HAP-1 (cell line): ENCODE measurements at places on chromosomes 5 and 9.

DNA sequence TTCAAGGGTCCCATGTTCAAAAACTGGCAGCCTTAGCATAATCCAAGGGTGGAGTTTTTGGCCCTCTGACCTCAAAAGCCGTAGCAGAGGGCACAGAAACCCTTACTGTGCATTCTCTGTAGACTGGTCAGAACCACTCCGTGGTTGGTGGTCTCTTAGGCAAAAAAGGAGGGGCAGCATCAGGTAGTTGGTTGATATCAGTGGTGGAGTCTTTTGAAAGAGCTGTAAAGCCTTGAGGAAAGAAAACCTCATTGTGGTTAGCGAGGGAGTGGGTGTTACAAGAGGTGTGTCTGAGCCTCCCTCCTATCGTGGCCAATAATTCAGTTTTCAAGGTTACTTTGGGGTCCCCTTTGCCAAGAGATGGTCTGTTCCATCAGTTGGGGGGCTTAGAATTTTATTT, 40.9 kb downstream of the ARHGEF28 start:
- no peak for DNase-seq

DNA sequence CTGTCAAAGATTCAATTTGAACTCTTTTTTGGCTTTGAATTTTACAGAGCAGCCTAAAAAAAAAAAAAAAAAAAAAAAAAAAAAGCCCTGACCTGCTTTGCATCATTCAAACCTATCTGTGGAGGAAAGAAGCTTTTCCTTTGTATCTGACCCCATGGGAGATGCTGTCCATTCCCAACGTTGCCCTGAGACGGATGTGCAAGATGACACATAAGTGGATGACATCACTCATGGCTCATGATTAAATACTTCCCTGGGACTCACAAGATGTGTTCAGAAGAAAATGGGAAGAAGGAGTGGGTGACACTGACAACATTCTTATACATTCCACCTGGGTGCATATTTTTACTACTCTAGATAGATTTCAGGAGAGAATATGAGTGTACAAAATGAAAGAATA, 245.7 kb upstream of the ELAVL2 start:
- no peak for DNase-seq

DNA sequence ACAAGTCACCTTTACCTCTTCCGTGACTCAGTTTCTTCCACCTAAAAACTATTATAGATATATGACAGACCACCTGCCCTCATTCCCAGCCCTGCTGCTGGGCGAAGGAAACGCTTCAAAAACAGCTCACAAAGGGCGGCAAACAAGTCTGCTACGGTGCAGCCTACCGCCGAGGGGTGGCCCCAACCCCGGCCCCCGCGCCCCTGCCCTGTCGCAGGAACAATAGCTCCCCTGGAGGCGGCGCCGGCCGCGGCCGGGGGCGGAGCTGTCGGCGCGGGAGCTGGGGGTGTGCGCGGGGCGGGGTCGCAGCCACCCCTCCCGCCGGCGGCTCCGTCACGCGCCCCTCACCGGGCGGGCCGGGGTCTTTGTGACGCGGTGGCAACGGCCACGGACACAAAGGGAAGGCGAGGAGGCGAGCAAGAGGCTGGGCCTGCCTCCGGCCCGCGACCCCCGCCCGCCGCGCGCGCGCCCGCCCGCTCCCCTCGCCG, at the start of gene TMEFF1:
Gene TMEFF1 (plus strand): TSS at position 362 of the 488 bp plus-strand sequence. CDS start 396 bp downstream, outside the sequence.
- DNase-seq = peak; percentile 51

DNA sequence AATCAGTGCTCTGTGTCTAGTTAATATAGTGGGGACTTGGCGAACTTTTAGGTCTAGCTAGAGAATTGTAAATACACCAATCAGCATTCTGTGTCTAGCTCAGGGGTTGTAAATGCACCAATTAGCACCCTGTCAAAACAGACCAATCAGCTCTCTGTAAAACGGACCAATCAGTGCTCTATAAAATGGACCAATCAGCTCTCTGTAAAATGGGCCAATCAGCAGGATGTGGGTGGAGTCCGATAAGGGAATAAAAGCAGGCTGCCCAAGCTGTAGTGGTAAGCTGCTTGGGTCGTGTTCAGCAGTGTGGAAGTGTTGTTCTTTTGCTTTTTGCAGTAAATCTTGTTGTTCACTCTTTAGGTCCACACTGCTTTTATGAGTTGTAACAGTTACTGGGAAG, 3.6 kb upstream of the OTULINL start:
- no peak for DNase-seq

DNA sequence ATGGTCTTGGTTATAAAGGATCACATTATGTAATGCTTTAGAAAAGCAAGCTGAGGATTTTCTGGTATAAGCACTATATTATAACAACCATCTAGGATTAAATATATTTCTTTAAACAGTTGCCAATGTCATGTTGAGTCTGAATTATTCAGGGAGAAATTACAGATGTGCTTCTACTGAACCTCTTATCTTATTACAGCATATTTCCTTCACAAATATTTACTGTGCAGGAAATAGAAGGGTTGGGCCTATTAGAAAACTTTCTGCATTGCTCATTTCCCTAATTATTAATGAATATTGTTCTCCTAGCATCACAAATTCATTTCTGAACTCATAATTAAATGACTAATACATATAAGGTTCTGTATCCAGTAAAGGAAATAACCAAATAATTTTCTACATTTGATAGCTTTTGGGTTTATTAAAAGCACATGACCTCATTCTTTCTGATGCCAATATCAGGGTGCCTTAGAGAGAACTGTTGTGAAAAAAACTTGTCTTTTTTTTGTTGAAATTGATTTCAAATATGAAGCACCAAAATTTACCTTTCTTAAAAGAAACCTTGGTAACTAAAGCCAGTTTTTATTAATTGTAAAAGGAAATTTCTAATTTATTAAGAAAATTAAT, 476.8 kb upstream of the PTGER4 start:
- DNase-seq = no peak

- DNase-seq = peak; percentile 16
These were observed 59.1 kb downstream of the TNFSF15 start for GRCh38 chr9:114746591-114747346.

GRCh38 chr5:19519448-19519847, 468.6 kb downstream of the CDH18 start:
- DNase-seq = no peak

- DNase-seq = no peak
These were observed 49.4 kb downstream of the KCNIP1 start for GRCh38 chr5:170553218-170553617.

DNA sequence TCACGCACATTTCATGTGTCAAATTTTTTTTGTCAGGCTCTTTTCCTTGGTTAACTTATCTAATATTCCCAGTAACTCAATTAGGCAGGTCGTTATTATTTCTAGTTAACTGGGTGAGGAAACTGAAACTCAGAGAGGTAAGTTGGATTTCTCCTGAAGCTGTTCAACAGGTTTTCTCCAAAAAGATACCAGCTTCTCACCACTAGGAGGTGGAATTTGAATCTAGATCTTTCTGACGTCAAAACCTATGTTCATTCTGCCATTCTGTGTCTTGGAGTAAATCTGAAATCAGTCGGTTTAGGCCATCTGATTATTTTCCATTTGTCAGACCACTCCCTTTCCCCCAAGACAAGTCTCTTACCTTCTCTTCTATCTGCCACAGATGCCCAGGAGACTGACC, 572.9 kb downstream of the ACTL7B start:
- DNase-seq = no peak

GRCh38 chr5:33808699-33809098, 83.1 kb downstream of the ADAMTS12 start:
- DNase-seq = no peak

GRCh38 chr5:60210810-60211209, 317.3 kb upstream of the PDE4D start:
- DNase-seq = no peak

- DNase-seq = no peak
These were observed 28.1 kb downstream of the ZNF608 start for GRCh38 chr5:124718380-124718789.

GRCh38 chr9:113636693-113637092, 173.2 kb downstream of the RGS3 start:
- DNase-seq = no peak

DNA sequence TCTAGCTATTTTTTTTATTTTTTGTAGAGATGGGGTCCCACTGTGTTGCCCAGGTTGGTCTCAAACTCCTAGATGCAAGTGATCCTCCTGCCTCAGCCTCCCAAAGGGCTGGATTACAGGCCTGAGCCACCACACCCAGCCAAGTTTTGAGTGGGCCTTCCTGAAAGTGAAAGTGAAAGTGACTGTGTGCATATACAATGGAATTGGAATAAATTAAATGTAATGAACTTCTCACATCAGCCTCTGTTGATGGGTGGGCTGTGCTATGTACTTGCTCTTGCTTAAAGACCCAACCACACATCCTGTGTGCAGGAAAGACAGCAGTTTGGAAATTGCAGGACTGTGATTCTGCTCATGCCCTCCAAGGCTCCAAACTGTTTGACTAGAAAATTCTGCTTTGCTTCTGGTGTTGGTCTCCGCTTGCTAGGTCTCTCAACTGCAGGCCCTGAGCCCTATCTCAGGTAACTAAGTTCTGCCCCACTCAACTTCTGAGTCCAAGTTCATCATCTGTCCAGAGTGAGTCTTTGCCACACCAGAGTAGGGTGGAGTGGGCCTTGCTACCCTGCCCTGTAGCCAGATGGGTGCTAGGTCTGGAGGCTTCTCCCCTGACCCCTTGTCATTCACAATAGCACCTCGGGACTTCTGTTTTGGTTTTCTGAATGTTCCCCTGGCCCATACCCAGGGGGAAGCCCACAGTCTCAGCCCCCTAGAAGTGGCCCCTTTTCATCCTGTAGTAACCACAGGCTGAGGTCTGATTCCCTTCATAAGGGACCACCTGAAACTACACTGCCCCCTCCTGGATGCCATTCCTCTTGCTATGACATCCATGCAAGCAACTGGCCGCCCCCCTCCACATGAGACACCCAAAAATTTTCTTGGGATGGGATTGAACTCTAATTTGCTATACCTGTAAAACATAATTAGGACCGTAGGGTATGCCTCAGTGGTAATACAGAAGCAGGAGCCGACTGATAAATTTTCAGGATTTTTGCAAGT, 36.5 kb upstream of the RAD23B start:
- DNase-seq = no peak

DNA sequence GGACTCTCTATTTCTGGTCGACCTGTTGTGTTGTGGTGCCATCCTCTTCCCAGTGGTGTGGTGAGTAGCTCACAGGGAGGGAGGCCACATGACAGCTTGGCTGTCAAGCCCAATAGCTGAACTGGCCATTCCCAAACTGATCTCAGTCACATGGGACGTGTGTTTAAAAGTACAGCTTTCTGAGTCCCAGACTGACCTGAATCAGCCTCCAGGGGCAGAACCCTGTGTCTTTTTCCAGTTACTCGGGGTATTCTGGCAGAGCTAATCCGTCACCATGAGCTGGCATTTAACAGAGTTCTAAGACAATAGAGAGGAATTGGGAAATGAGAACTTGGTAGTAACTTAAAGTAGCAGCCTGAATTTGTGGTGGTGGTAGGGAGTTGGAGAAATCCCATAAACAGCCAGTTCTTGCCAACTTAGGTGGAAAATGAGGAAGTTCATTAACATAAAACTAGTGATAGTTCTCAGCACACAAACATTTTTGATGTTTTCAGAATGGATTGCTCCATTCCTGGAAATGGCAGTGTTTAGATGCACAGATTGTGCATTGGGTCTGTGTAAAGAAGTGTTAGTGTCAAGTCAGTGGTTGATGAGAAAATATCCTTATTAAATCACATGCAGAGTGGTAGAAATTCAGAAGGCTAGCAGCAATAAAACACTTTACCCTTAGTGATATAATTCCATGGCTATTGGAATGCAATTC, 50.9 kb downstream of the GPR107 start:
- DNase-seq = no peak

DNA sequence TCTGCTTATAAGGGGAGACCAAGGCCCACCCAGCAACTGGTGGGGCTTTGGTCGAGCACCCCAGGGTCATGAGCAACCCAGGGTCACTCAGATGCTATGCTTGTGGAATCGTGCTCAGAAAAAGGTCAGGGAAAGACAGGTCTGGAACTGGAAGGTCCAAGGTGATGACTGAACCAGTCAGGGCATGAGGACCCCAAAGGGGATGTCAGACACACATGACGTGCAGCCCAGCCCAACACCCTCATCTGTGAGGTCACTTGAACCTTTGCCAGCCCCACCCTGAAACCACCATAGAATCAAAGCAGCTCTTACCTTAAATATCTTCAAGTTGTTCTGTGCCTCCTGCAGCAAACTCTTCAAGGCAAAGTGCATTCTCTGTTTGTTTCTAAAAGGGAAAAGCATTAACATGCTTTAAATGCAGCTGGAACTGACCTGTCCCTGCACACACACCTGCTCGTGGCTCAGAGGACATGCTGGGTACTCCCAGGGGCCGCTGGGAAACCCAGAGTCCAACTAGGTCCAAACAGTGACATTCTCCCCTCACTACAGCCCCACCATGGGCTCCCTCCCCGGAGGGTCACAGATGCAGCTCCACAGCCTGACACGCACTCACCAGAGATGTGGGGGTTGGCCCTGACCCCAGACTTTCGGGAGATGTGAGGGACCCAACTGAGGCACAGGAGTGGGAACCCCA, 29.4 kb downstream of the IPPK start:
- DNase-seq = no peak

GRCh38 chr5:69024241-69024651, 69.6 kb upstream of the SLC30A5 start:
- peak; percentile 57 for DNase-seq

DNA sequence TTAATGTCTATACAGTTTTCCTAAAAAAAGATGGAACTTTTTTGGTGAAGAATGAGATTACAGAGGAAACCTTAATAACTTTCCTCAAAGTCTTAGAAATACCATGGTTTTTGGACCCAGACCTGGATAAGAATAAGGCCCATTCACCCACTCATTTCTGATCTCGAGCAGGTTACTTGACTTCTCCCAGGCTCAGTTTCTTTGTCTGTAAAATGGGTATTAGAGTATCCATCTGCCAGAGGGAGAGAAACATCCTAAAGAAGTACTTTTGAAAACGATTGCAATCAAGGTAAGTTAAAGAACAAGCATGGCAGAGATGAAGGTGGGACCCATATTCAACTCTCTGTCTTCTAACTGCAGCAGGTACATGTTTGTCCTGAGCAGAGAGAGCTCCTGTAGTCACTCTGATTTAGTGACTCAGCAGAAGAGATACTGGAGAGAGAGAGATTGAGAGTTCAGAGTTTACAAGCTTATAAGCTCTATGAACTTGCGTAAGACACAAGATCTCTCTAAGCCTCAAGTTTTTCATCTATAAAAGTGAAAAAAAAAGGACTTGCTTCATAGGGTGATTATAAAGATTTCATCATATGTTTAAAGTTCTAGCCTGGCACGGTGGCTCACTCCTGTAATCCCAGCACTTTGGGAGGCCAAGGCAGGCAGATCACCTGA, 379.4 kb upstream of the SGCD start:
- no peak for DNase-seq
